ENCODE measurements at places on chromosomes 3 and 15. TPM values are rescaled to one million over a fixed set of nuclear protein-coding genes. Genes with fewer than 3 reads are reported as not detected.

AGBL1 gene
- total RNA-seq, result not detected

MELTF gene
- 143 TPM for total RNA-seq

HEXA gene
- total RNA-seq, result 81.4 TPM

SPG21 gene
- total RNA-seq, result 66.6 TPM

CPEB1 gene
- 1.3 TPM for total RNA-seq

MEGF11 gene
- total RNA-seq, result not detected

CD276 gene
- total RNA-seq, result 29.4 TPM

LZTFL1 gene
- total RNA-seq, result 4.9 TPM

DNA sequence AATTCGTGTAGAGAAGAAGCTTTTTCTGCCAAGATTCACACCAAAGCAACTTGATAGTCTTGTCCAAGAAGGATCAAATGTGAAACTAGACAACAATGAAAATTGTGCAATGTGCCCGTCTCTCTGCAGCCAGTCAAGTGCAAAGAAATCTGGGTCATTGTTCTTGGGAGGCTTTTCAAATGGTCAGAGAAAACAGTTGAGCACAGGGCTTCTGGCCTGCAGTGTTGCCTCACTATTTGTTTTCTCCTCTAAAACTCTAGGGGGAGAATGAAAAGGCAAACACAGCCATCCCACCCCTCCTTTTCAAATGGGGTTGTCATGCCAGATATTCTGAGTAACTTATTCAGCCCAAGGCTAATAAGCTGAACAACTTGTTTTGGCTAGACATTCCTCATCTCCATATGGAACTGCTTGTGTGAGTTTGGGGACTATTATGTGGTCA, 417.6 kb upstream of the CDIN1 start:
- no peaks in the 10 kb centered on the region for H3K36me3 ChIP-seq
- no peak for DNase-seq
- no peaks in the 10 kb centered on the region for H3K4me1 ChIP-seq
- H3K4me3 ChIP-seq, result no peak overlapping the region

DNA sequence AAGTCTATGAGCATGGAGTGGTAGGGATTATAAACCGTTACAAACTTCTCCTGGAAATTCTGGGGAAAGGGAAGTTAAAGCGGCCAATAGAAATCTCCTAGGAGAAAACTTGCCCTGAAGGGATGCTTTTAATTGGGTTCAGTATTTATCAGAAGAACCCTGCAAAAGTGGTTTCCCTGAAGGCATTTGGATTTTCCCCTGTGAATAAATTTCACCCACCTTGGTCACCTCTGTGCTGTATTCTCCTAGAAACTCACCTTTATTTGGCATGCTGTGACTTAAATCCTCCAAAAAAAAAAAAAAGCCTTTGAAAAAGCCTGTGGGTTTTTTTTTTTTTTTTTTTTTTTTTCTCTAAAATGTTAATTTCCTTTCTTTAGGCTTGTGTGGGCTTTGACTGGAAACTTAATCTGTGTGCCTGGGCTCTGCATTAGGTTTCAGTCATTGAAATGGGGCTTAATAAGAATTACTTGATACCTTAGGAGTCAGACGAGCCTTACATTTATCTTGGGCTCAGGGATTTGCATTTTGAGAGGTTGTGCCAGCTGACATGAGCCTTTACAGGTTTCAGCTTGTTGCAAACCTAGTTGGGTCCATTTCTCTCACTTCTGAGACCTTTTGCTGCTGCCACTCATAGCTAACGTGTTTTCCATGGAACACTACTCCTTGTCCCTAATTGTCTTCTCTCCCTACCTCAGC, 22.0 kb downstream of the TGFBR2 start:
- no peak for DNase-seq
- no peak overlapping the region for H3K4me3 ChIP-seq
- H3K4me1 ChIP-seq, result peaks cover 69% of the 10 kb centered on the region
- H3K36me3 ChIP-seq, result no peaks in the 10 kb centered on the region
- peak overlapping the region; percentile 81 for H3K27ac ChIP-seq
- H3K27me3 ChIP-seq, result no peaks in the 10 kb centered on the region

DNA sequence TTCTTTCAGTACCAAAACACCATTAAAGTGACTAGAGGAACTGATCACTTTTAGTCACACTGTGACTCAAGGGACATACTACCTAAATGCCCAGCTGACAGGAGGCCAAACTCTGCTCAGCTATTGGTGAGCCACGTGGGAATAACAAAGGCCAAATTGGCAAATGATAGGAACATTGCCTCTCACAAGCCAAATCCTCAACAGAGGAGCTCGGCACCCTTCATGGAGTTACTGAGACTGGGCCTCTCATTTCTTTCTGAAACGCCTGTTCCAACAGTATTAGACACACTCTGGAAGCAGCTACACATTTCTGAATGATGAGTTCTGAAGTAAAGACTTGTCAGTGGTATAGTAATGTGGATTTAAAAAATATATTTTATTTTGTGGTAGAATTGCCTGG, 166.0 kb upstream of the COL8A1 start:
- no peak overlapping the region for H3K27ac ChIP-seq
- H3K36me3 ChIP-seq, result no peaks in the 10 kb centered on the region
- no peak overlapping the region for H3K4me3 ChIP-seq
- H3K4me1 ChIP-seq, result no peaks in the 10 kb centered on the region
- no peak for DNase-seq
- no peaks in the 10 kb centered on the region for H3K27me3 ChIP-seq

GRCh38 chr3:168459226-168459784, 363.6 kb upstream of the GOLIM4 start:
- H3K36me3 ChIP-seq, result no peaks in the 10 kb centered on the region
- no peaks in the 10 kb centered on the region for H3K4me1 ChIP-seq
- H3K27me3 ChIP-seq, result no peaks in the 10 kb centered on the region
- no peak overlapping the region for H3K27ac ChIP-seq

DNA sequence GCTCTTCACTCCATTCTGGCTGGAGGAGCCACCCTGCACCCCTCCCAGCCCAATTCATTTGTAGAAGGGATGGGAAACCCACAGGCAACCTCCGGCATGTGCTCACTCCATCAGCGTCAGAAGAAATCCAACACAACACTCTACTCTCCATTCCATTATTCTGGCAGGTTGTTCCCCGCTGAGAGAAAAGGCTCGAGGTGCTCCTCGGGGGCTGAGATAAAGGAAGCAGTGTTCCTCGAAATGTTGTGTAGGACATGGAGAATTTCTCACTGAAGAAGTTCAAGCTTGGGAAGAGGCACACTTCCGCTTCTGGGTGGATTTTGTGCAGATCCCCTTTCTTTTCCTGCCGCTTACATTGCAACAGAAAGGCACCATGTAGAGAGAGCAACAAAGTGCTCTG, 355.0 kb upstream of the CFAP20DC start:
- no peak for DNase-seq
- H3K4me3 ChIP-seq, result no peak overlapping the region
- H3K27me3 ChIP-seq, result no peaks in the 10 kb centered on the region
- no peak overlapping the region for H3K27ac ChIP-seq

DNA sequence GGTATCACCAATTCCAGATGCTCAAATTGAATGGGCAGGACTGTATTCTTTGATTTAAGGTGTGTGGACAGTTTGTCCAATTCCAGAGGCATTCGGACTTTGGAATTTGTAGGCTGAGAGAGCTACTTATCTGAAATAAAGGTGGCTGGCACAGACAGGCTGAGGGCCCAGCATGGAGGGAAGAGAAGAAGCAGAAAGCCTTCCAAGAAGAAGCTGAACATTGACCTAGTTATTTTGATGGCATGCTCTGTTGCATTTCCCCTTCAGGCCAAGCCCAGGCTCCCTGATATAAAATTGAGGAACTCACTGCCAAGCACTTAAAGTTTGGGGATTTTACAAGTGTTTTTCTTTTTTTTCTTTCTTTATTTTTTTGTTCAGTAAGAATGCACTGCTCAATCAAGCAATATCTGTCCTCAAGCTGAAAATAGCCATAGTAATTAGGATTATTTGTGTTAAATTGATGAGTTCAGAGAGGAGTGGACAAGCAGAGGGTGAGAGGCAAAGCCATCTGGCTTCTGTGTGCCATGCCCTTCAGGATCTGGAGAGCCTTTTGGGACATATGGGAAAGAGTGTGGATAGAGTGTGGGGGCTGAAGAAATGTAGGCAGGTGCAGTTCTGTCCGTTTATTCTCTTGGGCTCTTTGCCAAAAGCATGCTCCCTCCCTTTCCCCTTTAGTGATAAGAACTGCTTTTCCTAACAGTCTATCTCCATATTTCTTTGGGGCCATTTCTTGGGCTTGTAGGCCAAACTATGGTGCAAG, 148.9 kb downstream of the OXSM start:
- H3K27ac ChIP-seq, result no peak overlapping the region
- H3K4me1 ChIP-seq, result no peaks in the 10 kb centered on the region
- no peak overlapping the region for H3K4me3 ChIP-seq
- H3K36me3 ChIP-seq, result no peaks in the 10 kb centered on the region

GRCh38 chr3:191961529-191961928, 500.6 kb downstream of the PYDC2 start:
- DNase-seq, result no peak
- no peaks in the 10 kb centered on the region for H3K27me3 ChIP-seq
- no peak overlapping the region for H3K4me3 ChIP-seq
- H3K4me1 ChIP-seq, result no peaks in the 10 kb centered on the region
- H3K27ac ChIP-seq, result no peak overlapping the region
- no peaks in the 10 kb centered on the region for H3K36me3 ChIP-seq

GRCh38 chr15:95556225-95556624, 774.3 kb upstream of the NR2F2 start:
- no peaks in the 10 kb centered on the region for H3K27me3 ChIP-seq
- no peak overlapping the region for H3K27ac ChIP-seq
- DNase-seq, result no peak
- no peaks in the 10 kb centered on the region for H3K36me3 ChIP-seq
- H3K4me3 ChIP-seq, result no peak overlapping the region

GRCh38 chr3:159323848-159324247, 522.0 kb downstream of the MFSD1 start:
- no peaks in the 10 kb centered on the region for H3K4me1 ChIP-seq
- no peak for DNase-seq
- H3K27me3 ChIP-seq, result no peaks in the 10 kb centered on the region
- no peak overlapping the region for H3K27ac ChIP-seq
- H3K36me3 ChIP-seq, result no peaks in the 10 kb centered on the region

GRCh38 chr15:76669521-76670207, 235.5 kb downstream of the SCAPER start:
- no peak for DNase-seq
- no peaks in the 10 kb centered on the region for H3K27me3 ChIP-seq
- no peaks in the 10 kb centered on the region for H3K4me1 ChIP-seq
- no peaks in the 10 kb centered on the region for H3K36me3 ChIP-seq

DNA sequence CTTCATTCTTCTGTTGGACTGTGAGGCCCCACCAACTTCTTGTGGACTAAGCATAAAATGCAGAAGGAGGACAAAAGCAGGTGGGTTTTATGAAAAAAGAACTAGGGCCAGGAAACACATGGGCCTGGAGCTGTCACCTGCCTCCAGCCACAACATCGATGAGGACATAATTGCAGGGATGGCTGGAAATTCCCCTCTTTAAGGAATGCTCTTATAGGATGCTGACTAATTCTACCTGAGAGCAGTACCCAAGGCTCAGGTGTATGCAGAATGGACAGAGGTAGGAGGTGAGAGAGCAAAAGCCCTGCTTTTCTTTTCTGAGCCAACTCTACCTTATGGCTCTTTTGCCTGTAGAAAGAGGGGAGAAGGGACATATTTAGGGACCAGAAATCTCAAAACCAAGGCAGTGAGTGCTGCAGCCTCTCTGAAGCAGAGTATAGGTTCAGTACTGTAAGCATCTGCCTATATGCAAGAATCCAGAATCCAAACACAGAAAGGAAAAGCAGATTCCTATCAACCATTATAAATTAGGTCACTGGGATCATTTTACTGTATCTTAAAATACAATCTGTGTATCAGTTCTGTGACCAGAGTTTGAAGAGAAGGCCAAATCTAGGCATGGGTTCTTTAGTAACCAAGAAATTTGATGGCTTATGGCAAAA, 205.3 kb upstream of the WNT5A start:
- H3K4me1 ChIP-seq, result no peaks in the 10 kb centered on the region
- H3K36me3 ChIP-seq, result no peaks in the 10 kb centered on the region
- no peak overlapping the region for H3K27ac ChIP-seq
- DNase-seq, result no peak
- H3K4me3 ChIP-seq, result no peak overlapping the region
- H3K27me3 ChIP-seq, result no peaks in the 10 kb centered on the region

- no peaks in the 10 kb centered on the region for H3K4me1 ChIP-seq
- no peak for DNase-seq
- no peak overlapping the region for H3K4me3 ChIP-seq
Observed at GRCh38 chr3:154152741-154153140, 31.6 kb downstream of the ARHGEF26 start.

- DNase-seq, result no peak
- no peaks in the 10 kb centered on the region for H3K4me1 ChIP-seq
- no peaks in the 10 kb centered on the region for H3K27me3 ChIP-seq
- no peaks in the 10 kb centered on the region for H3K36me3 ChIP-seq
- H3K27ac ChIP-seq, result no peak overlapping the region
Observed at GRCh38 chr3:180594631-180595558, 7.1 kb upstream of the TTC14 start.

DNA sequence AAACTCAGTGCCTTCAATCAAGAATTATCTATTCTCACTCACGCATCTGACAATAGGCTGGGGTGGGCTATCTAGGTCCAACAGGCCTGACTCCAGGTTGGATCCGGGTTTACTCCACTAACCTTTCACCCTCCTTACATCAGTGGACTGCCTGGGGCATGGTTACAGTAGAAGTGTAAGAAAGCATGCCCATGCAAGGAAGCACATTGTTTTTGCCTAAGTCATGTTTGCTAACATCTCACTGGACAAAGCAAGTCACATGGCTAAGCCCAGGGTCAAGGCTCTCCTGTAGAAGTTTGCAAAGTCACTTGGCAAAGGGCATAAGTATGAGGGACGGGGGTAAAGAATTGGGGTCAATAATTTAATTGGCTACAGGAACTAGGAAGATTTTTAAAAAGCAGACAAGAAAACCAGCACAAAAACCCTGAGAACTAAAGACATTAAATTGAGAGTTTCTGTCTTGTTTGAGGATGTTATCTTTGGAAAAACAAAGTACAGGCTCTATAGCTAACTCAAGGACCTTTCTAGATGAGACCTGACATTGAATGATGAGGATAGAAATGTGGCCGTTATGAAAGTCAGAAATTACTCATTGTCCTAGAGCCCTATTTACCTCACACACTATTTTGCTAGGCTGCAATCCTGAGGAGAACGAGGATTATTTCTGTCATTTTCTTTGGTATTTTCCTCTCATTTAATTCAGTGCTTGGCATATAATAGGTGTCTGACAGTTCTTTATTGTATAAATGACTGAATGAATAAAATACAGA, 214.2 kb downstream of the IL20RB start:
- H3K4me1 ChIP-seq, result no peaks in the 10 kb centered on the region
- H3K27me3 ChIP-seq, result no peaks in the 10 kb centered on the region
- DNase-seq, result no peak

DNA sequence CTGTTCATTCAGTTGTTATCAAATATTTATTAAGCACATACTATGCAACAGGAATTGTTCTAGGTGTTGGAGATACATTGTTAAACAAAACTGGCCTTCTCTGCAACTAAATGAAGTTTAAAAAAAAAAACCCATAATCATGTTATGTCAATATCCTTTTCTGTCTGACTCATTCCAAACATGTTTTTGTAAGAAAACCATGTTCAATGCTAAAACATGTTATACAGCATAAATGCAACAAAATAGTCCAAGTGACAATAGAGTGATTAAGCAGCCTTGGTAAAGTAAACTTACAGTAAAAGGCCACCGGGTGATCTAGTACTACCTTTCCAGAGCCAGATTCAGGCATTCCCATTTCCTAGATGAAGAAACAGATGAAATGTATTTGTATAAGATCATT, 278.0 kb upstream of the NECTIN3 start:
- no peaks in the 10 kb centered on the region for H3K27me3 ChIP-seq
- H3K36me3 ChIP-seq, result no peaks in the 10 kb centered on the region
- H3K4me1 ChIP-seq, result no peaks in the 10 kb centered on the region

Data from Peyer's patch (tissue), 4 donors.